HuH-7 (cell line): ENCODE measurements at places on chromosomes 5 and 9.

- DNase-seq, result no peak
Measured at GRCh38 chr9:126796758-126797157, 8.1 kb upstream of the ZBTB43 start.

GRCh38 chr5:32027093-32027716 lies 146.9 kb downstream of the GOLPH3 start:
- no peak for DNase-seq

GRCh38 chr5:58544195-58544594 lies 38.7 kb upstream of the RAB3C start:
- no peak for DNase-seq

GRCh38 chr5:54249210-54250028 lies 61.0 kb downstream of the ARL15 start:
- no peak for DNase-seq

GRCh38 chr9:37034305-37034937 lies 353 bp upstream of the PAX5 start:
- DNase-seq, result peak; percentile 80

DNA sequence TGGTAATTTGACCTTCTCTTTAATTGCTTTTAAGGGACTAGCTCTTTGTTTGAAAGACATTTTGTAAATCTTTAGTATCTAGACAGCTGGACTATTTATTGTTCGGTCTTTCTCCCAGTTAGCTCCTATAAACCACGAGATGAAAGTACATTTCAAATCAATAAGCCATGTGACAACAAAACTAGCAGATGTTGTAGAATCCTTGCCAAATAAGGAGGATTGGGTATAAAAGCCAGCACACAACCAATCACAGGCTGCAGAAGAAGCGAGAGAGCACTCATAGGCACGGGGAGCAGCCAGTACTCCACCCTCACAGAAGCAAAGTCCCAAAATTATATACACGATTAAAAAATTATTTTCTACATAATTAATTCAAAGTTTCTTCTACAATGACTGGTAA lies 8.1 kb upstream of the OMD start:
- DNase-seq, result no peak

GRCh38 chr9:88990041-88990728 lies 1.1 kb upstream of the S1PR3 start:
- DNase-seq, result no peak

DNA sequence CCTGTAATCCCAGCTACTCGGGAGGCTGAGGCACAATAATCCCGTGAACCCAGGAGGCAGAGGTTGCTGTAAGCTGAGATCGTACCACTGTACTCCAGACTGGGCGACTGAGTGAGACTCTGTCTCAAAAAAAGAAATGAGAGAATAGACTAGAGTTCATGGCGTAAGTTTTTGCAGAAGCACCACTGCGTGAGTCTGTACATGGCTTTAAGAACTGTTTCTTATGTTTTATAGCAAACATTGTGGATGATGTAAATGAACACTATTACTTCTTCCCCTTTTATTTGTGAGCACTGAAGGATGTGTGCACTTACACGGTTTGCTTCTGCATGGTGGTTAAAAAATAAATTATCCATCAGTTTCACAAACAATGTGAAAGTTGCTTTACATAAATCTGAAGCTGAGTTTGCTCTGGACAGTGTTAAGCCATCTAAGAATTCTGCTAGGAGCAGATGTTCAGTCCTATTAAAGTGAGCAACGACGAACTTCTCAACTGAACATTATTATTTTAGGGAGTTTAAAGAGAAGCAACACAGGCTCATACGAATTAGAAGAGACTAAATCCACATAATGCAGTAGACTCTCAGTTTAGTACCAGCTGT lies 52.5 kb downstream of the ZFAND5 start:
- DNase-seq, result no peak

DNA sequence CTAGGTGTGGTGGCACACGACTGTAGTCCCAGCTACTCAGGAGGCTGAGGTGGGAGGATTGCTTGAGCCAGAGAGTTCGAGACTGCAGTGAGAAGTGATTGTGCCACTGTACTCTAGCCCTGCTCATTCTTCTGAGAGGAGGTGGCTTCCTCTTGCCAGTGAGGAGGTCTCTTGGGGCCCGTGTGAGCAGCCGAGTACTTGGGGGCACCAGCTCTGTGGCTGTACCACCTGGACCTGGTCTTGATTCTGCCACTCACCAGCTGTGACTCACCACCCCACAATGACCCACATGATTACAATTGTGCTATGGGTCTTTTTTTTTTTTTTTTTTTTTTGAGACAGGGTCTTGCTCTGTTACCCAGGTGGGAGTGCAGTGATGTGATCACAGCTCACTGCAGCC lies 18.0 kb upstream of the CRB2 start:
- DNase-seq, result no peak

DNA sequence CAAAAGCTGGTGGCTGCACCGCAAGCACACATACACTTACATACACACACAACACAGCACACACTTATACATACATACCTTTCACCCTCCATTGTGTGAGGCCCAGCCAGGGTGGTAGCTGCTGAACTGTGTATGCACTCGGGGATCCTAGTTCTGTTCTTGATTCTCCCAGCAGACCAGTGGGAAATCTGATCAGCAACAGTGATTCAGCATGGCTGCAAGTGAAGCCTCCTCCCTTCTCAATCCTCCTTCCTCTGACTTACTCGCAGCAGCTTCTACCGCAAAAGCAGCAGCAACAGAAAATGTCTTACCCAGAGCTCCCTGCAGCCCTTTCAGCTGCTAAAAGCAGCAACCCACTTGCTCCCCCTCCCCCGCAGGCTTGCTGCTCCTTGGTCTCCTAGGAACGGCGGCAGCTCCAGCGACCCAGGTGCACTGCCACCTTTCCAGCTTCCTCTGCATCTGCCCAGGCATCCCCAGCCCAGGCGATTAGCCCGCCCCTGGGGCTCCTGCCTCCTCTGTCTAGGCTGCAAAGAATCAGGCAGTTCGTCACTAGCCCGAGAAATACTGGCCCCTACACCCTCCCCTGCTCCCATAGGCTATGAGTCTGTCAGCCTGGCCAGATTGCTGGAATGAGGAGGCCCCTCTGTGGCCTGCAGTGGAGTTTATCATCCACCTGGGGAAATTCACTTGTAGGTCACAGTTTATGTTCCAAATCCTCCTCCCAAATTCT lies at the start of gene KLHL3:
KLHL3 (minus strand) TSS at position 535 of the 730 bp plus-strand sequence; CDS start at position 92, 443 bp downstream.
- DNase-seq, result no peak

- DNase-seq, result no peak
Measured at GRCh38 chr5:114898602-114899001, 271.1 kb downstream of the TRIM36 start.

GRCh38 chr5:178248750-178249149 lies 16.1 kb upstream of the PHYKPL start:
- no peak for DNase-seq

GRCh38 chr5:171592076-171592475 lies 172.6 kb downstream of the FGF18 start:
- no peak for DNase-seq

- no peak for DNase-seq
Measured at GRCh38 chr5:143913008-143913752, 101.2 kb downstream of the HMHB1 start.
